ENCODE measurements at places on chromosomes 4 and X. TPM values are rescaled to one million over a fixed set of nuclear protein-coding genes. Genes with fewer than 3 reads are reported as not detected.

GRCh38 chr4:100962698-100963097 is 384.6 kb downstream of the PPP3CA start:
- no peak for DNase-seq

DNA sequence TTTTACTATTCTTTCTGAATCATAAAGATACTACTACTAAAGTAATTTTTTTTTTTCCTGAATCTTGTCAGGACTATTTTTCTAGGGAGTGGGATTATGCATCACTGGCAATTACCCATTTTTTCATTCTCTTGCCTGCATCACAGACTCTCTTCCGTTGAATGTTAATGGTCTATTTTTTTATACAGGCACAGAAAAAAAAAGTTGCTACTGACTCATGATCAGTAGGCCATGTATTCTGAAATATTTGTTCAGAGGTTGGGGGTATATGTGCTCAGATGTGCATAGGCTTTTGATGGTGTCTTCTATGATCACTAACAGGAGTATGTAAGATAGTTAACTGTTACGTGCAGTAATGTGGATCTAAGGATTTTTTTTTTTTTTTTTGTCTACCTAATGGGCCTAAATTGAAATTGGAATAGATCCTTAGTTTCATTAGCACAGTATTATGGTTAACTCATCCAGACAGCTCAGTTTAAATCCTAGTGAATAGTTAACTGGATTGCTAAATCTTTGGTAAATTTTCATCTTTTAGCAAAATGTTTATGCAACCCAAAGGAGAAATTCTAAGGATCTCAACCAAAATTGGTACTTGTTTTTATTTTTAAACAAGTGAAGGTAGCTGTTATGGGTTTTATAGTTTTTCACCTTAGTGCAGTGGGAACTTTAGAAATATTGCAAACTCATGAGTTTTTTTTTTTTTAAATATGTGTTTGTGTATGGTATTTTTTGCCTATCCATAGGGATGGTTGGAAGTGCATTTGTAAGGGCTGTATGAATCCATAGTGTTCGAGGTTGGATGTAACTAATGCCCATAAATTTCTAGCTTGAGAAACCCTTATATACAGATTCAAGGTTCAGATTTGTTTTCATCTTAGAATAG is 12.1 kb downstream of the BMP2K start:
- DNase-seq = no peak

DNA sequence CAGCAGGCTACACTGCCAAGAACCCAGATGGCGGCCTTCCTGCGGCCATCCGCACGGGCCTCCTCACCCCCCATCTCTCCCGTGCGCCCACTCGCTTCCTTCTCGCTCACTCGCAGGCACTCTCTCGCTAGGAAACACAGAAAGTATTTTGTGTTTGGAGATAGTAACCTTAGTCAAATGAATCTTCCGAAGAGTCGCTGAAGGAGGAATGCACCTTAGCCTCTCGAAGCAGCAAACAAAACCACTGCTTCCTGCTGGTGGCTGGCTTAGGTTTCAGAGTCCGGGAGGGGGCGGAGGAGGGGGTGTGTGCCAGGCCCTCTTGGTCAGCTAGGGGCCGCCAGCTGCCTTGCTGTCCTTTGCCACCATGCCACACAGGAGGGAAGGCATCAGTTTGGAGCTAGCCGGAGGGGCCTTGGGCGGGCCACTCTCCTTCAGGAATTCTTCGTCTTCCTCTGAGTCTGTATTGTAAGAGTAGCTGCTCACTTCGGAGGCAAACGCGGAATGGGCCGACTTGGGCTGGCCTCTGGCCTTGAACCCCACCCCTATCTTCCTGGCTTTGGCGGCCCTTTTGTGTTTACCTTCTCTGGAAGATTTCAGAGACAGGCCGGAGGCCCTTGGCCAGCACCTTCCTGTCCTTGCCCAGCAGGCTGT is 73.2 kb upstream of the UCP1 start:
- no peak for DNase-seq

The PPID gene
- total RNA-seq = 48.5 TPM

The STOX2 gene
- total RNA-seq = 0.89 TPM
